Chondrocyte (in vitro differentiated cells): ENCODE measurements at places on chromosomes 2 and 18. TPM values are rescaled to one million over a fixed set of nuclear protein-coding genes. Genes with fewer than 3 reads are reported as not detected.

- peaks cover 82% of the 10 kb centered on the region for H3K4me1 ChIP-seq
- no peaks in the 10 kb centered on the region for H3K27me3 ChIP-seq
- H3K27ac ChIP-seq = peak overlapping the region; percentile 97
- DNase-seq = no peak
- H3K36me3 ChIP-seq = no peaks in the 10 kb centered on the region
- no peak overlapping the region for H3K4me3 ChIP-seq
These were observed 109.6 kb downstream of the SH3RF3 start for GRCh38 chr2:109238580-109238979.

DNA sequence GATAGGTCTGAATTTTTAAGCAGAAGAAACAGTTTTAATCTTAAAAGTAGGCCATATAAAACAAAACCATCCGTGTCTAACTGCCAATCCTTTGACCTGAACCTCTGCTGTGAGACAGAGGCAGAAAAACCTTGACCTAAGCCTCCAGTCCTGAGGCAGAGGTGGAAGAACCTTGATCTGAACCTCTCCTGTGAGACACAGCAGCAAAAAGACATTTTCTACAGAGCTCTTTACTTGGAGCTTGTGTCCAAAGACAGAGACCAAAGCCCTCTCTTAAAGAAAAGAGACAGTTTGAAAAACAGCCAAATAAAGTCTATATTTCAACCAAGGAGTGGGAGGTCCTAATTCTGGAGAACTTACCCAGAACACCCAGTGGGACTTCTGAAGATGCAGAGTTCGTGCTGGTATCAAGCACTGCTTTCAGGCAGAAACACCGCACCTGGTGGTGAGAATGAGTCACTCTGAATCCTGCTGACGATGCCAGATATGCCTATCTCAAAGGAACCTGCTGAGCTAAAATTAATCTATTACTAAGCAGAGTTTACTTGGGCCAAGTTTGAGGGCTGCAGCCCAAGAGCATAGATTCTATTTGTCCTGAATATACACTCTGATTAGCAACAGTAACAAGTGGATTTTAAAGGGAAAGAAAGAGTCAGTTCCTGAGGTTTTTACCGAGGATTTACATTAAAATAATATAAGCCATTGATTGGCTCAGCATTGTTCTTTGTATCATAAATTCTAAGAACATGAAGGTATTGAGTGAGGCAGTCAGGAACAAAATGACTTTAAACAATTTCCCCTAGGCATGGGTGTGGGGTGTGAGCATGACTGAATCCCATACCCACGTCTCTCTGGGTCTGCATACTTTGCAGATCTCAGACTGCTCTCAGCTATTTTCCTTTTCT is 806.4 kb downstream of the TRIB2 start:
- H3K27me3 ChIP-seq = no peaks in the 10 kb centered on the region
- H3K4me3 ChIP-seq = peak overlapping the region; percentile 21
- peak overlapping the region; percentile 57 for H3K27ac ChIP-seq
- H3K36me3 ChIP-seq = no peaks in the 10 kb centered on the region
- H3K4me1 ChIP-seq = peaks cover 21% of the 10 kb centered on the region

DNA sequence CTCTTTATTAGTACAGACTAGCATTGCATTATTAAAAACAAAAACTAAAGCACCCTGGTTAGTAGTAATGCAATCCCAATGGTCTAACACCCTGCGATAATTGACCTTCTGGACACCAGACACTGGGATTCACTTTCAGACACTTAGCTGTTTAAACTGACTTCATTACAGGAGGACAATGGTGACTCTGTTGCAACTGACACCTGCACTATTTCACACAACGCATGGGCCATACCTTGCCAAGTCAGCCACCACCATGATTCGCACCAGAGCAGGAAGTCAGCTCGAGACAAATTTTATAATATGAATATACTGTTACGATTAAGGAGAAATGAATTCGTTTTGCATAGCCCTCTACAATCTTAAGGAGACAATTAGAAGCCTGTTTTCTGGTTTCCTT is 150.7 kb downstream of the MEIS1 start:
- no peak overlapping the region for H3K4me3 ChIP-seq
- H3K27me3 ChIP-seq = peaks cover 24% of the 10 kb centered on the region
- H3K4me1 ChIP-seq = no peaks in the 10 kb centered on the region
- H3K36me3 ChIP-seq = no peaks in the 10 kb centered on the region
- no peak overlapping the region for H3K27ac ChIP-seq

DNA sequence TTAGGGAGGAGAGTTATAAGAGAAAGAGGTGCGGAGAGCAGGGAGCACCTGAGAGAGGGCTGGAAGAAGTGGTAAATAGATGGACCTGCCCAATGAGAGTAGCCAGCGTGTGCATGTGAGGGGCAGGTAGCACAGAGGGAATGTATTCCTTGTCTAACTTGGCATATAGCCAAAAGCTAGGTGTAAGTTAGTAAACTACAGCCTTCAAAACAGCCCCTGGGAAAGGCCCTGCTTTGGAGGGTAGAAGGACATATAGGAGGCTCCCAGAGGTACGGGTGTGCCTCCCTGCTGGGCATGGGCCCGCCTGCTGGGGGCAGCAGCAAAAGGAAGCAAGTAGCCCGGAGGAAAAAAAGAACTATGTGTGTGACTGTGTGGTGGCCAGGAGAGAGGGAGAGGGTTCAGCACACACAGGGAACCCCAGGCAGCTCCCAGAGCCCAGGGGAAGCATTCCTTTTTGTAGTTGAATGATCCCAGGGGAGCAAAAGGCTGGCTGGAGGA is 48.0 kb downstream of the TCF7L1 start:
- peaks cover 65% of the 10 kb centered on the region for H3K4me1 ChIP-seq
- H3K36me3 ChIP-seq = peaks cover 3% of the 10 kb centered on the region
- no peaks in the 10 kb centered on the region for H3K27me3 ChIP-seq
- no peak overlapping the region for H3K4me3 ChIP-seq
- H3K27ac ChIP-seq = no peak overlapping the region

DNA sequence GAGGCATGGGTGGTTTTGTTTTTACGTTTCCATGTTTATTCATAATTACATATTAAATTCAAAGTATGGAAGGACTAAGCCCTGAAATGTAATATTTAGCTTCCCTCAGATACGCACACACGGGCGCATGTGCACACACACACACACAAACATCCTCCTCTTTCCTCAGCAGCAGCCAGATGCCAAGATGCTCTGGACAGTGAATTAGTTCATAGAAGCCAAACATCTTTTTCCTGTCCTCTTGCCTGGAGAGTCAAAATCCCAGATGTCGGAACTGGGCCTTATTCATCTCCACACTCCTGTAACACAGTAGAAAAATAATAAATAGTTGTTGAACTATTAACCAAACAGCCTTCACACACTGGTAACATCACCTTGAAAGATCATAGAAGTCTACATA is 273.1 kb downstream of the SP3 start:
- no peaks in the 10 kb centered on the region for H3K27me3 ChIP-seq
- no peak overlapping the region for H3K27ac ChIP-seq
- DNase-seq = no peak
- H3K4me3 ChIP-seq = no peak overlapping the region
- H3K4me1 ChIP-seq = no peaks in the 10 kb centered on the region
- no peaks in the 10 kb centered on the region for H3K36me3 ChIP-seq

DNA sequence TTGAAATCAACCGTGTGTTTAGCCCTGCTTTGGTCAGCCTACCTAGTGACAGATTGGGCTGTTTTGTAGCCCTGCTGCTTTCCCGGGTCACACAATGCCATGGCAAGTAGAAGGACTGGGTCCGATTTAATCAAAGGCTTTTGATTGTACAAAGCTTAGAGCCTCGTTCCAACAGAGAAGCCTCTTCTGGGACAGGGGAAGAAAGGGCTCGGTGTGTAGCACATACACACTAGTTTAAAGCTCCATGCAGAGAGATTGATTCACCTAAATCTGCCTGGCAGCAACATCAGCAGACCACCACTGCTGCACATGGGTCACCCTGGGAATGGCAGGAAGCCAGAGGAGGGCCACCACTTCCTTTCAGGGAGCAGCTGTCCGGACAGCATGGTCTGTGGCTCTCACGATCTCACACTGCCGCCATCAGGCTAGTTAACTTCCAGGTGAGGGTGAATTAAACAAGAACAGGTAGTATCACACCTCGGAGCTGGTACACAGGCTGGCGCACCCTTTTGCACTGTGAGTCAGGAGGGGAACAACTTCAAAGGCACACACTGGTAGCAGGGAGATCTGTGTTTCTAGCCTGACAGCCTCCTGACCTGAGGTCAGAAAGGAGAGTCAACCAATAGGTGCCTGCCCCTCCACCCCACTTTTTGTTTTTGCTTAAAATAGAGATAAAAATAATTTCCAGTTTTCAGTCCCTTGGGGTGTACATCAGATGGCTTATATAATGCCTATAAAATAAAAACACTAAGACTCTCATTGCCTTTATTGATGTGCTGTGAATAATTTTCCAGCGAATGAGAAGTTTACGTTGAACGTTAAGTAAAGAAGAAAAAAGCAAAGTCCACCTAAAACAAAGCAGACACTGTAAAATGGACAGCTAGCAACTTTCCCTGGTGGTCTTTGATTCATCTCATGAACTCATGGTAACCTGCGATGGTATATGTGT is 108.5 kb downstream of the CDCA7 start:
- peaks cover 6% of the 10 kb centered on the region for H3K27me3 ChIP-seq
- no peak overlapping the region for H3K4me3 ChIP-seq
- H3K4me1 ChIP-seq = peaks cover 3% of the 10 kb centered on the region
- H3K36me3 ChIP-seq = no peaks in the 10 kb centered on the region

DNA sequence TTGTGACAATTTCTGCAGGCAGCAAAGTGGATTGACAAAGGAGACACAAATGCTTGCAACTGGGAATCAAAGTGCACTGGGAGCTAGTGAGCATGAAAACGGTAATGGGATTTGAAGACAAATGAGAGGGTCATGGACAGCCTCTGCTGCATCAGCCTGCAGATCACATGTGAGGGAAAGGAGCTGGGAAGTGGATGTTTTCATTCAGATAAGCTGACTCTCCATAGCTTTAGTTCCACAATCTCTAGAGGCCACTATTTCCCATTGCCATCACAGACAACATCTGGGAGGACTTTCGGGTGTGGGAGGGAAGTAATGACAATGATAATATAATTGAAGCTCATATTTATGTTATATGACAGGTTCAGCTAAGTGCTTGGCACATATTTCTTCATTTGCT is 28.4 kb downstream of the ADCYAP1 start:
- H3K4me1 ChIP-seq = no peaks in the 10 kb centered on the region
- no peak overlapping the region for H3K4me3 ChIP-seq
- H3K36me3 ChIP-seq = no peaks in the 10 kb centered on the region

- peaks cover 20% of the 10 kb centered on the region for H3K4me1 ChIP-seq
- peaks cover 26% of the 10 kb centered on the region for H3K27me3 ChIP-seq
- no peaks in the 10 kb centered on the region for H3K36me3 ChIP-seq
These were observed at the start of gene LYPD1 for GRCh38 chr2:132669908-132670495. TSS of gene LYPD1 (minus strand) at chr2:132670205. CDS start at chr2:132669932, 273 bp downstream.

GRCh38 chr18:69300185-69300584 is 100.5 kb upstream of the DOK6 start:
- H3K4me1 ChIP-seq = no peaks in the 10 kb centered on the region
- no peaks in the 10 kb centered on the region for H3K36me3 ChIP-seq
- H3K27me3 ChIP-seq = no peaks in the 10 kb centered on the region
- no peak for DNase-seq

DNA sequence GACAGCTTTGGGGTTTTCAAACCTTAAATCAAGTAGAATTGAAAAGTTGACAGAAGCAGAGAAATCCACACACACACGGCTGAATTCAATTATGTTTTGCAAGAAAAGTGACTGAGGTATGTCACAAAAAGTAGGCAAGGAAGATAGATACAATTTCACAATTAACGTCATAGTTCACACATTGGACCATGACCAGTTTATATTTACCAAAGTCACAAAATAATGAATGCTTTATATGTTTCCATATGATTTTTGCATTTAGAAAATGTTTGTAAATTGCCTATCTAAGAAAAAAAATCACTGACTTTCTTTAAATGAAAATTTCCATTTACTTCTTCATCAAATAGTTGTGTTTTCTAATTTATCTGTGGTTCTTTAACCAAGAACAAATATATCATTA is 29.4 kb upstream of the ZNF516 start:
- DNase-seq = no peak
- no peak overlapping the region for H3K27ac ChIP-seq
- H3K4me3 ChIP-seq = no peak overlapping the region
- H3K36me3 ChIP-seq = no peaks in the 10 kb centered on the region
- H3K27me3 ChIP-seq = peaks cover 8% of the 10 kb centered on the region

SERPINB2 gene
- total RNA-seq = not detected in 3 replicates

DNA sequence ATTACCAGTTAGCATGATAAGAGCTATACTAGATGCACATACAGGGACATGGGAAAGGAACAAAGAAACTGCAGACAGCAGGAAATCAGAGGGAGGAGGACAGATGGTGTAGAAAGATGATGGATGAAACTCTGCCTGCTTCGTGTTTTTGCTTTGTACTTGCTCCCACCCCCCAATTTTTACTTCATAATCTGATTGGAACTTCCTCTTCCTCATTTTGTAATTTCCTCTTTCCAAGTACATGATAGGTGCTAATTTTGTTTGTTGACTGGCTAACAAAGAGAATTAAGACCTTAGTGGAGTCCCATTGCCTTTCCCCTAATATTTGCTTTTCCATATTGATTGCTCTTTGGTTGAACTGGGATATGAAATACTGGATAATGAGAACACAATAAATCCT is 76.0 kb upstream of the PELI1 start:
- no peaks in the 10 kb centered on the region for H3K36me3 ChIP-seq
- DNase-seq = no peak
- no peaks in the 10 kb centered on the region for H3K27me3 ChIP-seq
- H3K27ac ChIP-seq = no peak overlapping the region

UPP2 gene
- 0.60 TPM in 1 of 3 replicates, not detected in the others for total RNA-seq

DNA sequence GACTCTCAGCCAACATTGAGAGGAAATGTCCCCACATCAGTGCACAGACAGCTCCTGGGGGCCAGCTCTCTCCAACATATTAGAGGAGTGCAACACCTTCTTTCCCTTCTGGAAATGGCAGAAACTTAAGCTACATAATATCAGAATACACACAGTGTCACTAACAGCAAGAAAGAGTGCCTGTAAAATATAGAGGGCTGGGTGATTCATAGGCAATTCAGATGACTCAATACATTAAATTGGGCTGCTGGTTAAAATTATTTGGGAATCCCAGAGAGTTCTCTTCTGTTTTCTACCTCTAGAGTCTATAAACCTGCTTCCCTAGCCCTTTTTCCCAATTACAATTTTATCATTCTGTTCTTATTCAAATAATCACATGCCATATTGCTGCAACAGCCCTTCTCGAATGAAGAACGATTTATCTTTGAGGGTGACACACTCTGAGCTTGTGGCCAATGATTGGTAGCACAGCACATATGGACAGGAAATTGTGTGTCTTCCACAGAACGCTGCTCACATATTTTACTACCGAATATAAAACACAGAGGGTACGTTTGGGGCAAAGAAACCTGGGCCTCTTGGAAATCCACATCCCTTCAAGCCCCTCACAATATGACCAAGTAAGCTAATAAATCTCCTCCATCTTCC is 381.2 kb downstream of the MBD2 start:
- H3K27me3 ChIP-seq = no peaks in the 10 kb centered on the region
- H3K4me1 ChIP-seq = no peaks in the 10 kb centered on the region
- no peak for DNase-seq
- no peaks in the 10 kb centered on the region for H3K36me3 ChIP-seq
- H3K27ac ChIP-seq = no peak overlapping the region
- H3K4me3 ChIP-seq = no peak overlapping the region
